CD4-positive, alpha-beta T cell (primary cell): ENCODE measurements at places on chromosomes 5 and 9. TPM values are rescaled to one million over a fixed set of nuclear protein-coding genes. Genes with fewer than 3 reads are reported as not detected.

The SMIM33 gene
- 0.08 TPM for total RNA-seq

The ACTBL2 gene
- total RNA-seq = not detected

The NANS gene
- total RNA-seq = 70.5 TPM

The ANKRD34B gene
- not detected for total RNA-seq

The RFX3 gene
- 24.8 TPM for total RNA-seq

The FAM78A gene
- total RNA-seq = 62.4 TPM

The CD72 gene
- total RNA-seq = 2.3 TPM

The C5orf58 gene
- total RNA-seq = not detected

The OR2V1 gene
- not detected for total RNA-seq

The MELK gene
- 0.42 TPM for total RNA-seq

The FBP2 gene
- total RNA-seq = not detected

The EGFLAM gene
- not detected for total RNA-seq
